ENCODE measurements at places on chromosomes 7 and 10. TPM values are rescaled to one million over a fixed set of nuclear protein-coding genes. Genes with fewer than 3 reads are reported as not detected.

Gene DKK1
- 103 TPM for total RNA-seq

Gene MTPN
- total RNA-seq = 146 TPM

Gene SPOCK2
- 0.26 TPM for total RNA-seq

Gene ITPRID1
- not detected for total RNA-seq

Gene PTPRN2
- total RNA-seq = 0.56 TPM

Gene LIPM
- not detected for total RNA-seq

Gene SHH
- total RNA-seq = 0.13 TPM

Gene TMEM213
- not detected for total RNA-seq

Gene TET1
- 3.4 TPM for total RNA-seq

Gene MINDY4
- total RNA-seq = 8.1 TPM

Gene CYP26C1
- total RNA-seq = 0.06 TPM

Gene GPR15LG
- not detected for total RNA-seq

Gene NKX1-2
- not detected for total RNA-seq

Gene VPS26A
- 35.2 TPM for total RNA-seq

Gene C7orf33
- total RNA-seq = not detected

Gene CYP3A4
- not detected for total RNA-seq

Gene SFXN2
- 3.6 TPM for total RNA-seq

Gene ACTR1A
- total RNA-seq = 146 TPM

Gene ACSM6
- not detected for total RNA-seq

Gene SORCS1
- under 0.01 TPM for total RNA-seq

Gene LBX1
- not detected for total RNA-seq

Gene GLCCI1
- total RNA-seq = 15.5 TPM

Gene MEST
- total RNA-seq = 2.0 TPM

Gene KIF11
- 21.5 TPM for total RNA-seq

Gene TMEM140
- total RNA-seq = 18.8 TPM

Gene ELFN1
- total RNA-seq = under 0.01 TPM

Gene WNT8B
- not detected for total RNA-seq

Gene SND1
- 160 TPM for total RNA-seq

Gene SUFU
- 1.6 TPM for total RNA-seq

Gene TAS2R16
- not detected for total RNA-seq

Data from aortic smooth muscle cell (primary cell).